ENCODE measurements at places on chromosomes 1 and 21.

DNA sequence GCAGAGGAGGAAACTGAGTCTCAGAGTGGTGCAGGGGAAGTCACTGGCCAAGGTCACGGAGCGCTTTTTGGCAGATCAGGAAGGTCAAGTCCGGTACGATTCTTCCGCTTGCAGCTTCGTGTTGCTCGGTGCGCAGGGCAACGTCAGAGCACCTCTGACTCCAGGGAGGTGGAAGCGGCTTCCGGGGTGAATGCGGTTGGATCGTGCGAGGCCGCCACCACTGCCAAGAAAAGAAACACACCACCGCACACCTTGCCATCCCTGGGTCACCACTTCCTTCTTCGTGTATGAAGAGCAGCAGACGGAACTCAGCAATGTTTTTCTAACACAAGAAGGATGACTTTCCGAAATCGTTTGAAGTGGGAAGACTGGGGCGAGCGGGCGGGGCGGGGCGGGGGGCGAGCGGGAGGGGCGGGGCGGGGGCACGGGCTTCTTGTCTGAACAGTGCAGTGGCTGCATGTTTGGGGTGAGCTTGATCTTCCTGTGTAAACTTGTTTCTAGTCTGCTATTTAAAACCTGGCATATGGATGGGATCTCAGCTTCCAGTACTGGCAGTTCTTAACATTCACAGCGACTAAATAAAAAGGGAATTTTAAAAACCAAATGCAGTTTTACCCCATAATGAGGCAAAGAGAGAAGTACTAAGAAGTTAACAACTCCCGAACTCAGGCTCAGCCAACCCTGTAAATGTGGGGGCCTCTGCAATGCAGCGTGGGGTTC is 300.0 kb downstream of the RRAGC start:
- no peak for DNase-seq

DNA sequence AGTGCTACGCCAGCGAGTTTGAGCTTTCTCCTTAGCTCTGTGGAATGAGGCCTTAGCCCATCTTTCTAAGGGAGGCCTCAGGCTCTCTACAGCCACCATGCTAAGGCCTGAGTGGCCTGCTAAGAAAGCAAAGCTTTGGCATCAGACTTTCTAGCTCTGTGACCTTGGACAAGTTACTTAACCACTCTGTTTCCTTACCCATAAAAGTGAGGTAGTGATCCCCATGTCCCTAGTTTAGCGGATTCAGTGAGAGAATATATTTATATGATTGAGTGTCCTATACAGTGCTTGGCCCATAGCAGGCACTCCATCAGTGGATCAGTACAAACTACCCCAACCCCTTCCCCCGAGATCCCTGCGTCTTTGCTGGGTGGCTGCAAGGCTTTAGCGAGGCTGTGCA is 4.0 kb downstream of the POGK start:
- no peak for DNase-seq

DNA sequence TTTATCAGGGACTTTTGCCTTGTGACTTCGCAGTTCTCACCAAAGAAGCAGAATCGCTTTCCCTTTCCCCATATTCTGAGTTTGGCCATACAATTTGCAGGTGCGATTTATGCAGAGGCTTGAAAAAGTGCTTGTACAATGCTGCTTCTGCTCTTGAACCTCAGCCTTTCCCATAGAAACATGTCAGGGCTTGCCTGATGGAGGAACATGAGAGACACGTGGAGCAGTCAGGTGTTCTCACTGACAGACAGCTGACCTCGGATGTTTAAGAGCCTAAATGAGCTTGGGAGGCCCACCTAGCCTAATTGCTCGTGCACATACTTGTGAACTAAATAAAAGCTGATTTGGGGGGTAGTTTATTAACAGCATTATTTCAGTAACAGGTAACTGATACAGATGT is 290.0 kb downstream of the S1PR1 start:
- no peak for DNase-seq

DNA sequence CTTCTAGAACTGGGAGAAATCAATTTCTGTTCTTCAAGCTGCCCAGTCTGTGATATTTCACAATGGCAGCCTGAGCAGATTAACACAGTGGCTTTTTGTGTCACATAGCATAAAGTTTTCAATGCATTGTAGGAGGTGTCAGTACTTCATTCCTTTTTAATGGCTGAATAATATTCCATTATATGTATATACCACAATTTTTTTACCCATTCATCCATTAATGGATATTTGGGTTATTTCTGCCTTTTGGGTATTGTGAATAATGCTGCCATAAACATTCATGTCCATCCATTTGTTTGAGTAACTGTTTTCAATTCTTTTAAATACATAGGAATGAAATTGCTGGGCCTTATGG is 191.5 kb downstream of the SETD4 start:
- DNase-seq, result no peak

- peak; percentile 87 for DNase-seq
Observed at GRCh38 chr1:92994105-92994712, 32.9 kb upstream of the DIPK1A start.

- no peak for DNase-seq
Observed at GRCh38 chr1:204147406-204148383, 4.1 kb downstream of the ETNK2 start.

DNA sequence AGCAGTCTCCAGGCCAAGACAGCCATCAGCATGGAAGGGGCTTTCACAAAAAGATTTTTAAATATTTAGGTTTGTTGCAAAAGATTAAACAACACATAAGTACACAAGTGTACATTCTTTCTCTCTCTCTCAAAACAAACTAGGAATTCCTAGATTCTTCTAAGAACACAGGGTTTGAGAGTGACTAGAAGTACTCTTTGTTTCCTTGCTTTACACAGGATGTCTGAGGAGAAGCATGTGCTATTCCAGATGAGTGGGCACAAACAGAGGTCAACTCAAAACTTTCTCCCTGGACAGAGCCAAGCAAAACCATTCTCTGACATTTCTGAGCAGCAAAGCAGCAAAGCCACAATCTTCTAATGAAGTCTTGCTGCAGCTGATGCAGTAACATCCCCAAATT is 210.6 kb upstream of the HOOK1 start:
- peak; percentile 6 for DNase-seq

DNA sequence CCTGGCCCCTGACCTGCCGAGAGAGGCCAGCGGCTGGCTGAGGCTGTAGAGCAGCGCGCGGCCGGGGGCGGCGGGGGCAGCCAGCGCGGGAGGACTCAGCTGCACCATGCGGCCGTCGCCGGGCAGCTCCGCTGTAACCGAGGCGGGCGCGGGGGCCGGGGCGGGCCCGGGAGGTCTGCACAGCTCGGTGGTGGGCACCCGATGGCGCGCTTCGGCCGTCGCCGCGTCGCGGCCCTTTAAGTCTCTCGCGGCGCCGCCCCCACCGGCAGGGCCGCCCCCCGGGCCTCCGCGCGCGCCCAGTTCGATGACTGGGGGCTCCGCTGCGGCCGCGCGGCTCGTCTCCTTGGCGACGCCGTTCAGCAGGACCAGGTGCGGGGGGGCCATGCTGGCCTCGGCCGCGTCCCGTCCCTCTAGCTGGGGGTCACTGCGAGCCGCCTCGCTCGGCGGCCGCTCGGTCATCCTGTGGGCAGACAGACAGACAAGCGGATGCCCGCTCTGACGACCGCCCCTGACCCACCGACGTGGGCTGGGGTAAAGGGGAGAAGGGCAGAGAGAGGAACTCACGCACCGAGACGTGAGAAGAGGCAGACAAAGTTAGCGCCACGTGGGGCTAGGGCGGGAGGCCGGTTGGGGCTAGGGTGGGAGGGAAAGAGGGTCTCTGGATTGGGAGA is 6.5 kb downstream of the TAL1 start:
- peak; percentile 48 for DNase-seq

DNA sequence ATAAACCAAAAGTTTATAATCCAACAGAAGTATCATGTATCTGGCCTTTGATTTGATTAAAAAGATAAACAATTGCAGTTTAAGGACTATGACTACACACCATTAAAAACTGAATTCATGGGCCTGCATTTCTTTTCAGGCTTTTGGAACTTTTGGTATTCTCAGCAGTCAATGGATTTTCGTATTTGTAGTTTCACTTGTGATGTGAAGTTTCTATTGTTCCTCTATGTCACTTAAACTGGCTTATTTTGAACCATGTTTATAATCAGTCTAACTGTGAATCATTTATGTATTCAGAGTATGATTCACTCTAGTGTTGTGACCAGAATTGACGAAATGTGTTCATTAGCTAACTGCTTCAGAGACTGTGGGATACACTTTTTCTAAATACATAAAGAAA is 132.9 kb downstream of the COQ8A start:
- peak; percentile 57 for DNase-seq

GRCh38 chr1:40708750-40709099 is 17.2 kb downstream of the NFYC start:
- peak; percentile 86 for DNase-seq

GRCh38 chr1:60274422-60275290 is 201.1 kb upstream of the C1orf87 start:
- DNase-seq, result no peak

- DNase-seq, result peak; percentile 14
Observed at GRCh38 chr1:116571215-116571919, 541 bp upstream of the CD58 start.

DNA sequence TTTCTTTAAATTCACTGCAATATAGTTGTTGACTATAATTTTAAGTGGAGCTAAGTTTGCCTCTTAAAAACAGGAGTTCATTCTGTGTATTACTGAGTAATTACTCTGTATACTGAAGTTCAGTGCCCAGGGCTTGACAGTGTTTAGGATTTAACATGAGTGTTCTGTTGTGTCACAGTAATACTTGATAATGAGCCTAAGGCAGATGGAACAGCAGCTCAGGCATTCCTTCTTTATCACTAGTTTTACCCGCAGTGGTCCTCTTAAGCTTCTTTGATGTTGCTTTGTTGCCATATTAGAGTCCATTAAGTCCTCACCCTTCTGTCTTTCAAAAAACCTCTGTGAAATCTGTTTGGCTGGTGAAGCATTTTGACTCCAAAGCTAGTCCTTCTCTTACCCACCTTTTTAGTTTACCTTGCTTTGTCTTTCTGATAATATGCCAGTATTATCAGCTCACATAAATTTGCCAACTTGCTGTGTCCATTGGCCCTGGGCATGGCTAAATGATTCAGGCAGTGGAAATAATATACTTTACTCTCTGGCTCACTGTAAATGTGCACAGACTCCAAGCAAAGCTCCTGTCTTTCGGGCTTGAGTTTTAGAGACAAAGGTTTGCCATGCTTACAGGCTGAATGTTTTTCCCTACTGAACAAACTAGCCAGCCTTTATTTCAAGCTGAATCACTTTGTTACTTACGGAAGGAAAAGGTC is 17.7 kb downstream of the HIPK1 start:
- DNase-seq, result peak; percentile 37

DNA sequence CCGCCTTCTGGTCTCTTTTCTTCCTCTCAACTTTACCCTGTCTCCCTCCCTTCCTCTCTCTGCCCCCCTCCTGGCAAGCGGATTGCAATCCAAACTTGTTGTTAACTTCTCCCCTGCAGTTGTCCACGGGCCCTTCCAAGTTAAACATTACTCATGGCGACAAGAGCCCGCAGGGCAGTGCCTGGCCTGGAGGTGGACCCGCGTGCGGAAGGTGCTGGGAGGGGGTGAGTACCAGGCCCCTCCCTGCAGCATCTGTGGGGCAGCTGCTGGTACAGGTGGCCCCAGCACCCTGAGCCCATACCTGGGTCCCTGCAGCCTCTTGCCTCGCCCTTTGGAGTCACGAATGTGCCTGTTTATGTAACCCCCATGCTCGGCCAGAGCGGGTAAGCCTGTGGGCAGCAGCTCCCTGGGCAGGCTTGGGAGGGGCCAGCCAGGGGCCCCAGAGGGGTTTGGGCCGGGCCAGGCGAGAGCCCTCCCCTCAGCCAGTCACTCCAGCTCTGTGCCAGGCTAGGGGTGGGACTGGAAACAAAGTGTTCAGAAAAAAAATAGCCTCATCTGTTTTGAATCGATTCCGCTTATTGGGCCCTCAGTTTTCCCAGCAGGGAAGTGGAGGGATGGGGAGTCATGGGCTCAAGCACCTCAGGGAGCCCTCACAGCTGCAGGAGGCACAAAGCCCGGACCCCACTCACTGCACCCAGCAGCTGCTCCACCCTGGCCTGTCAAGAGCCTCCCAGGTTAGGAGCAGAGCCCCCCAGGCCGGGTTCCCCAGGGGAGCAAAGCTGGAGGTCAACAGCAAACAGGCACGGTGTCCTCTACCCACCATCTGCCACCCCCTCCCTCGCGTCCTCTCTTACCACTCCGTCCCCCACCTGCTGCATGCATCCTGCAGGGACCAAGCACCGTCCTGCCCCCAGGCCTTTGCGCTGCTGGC is 14.0 kb upstream of the FAAP20 start:
- DNase-seq, result peak; percentile 48

DNA sequence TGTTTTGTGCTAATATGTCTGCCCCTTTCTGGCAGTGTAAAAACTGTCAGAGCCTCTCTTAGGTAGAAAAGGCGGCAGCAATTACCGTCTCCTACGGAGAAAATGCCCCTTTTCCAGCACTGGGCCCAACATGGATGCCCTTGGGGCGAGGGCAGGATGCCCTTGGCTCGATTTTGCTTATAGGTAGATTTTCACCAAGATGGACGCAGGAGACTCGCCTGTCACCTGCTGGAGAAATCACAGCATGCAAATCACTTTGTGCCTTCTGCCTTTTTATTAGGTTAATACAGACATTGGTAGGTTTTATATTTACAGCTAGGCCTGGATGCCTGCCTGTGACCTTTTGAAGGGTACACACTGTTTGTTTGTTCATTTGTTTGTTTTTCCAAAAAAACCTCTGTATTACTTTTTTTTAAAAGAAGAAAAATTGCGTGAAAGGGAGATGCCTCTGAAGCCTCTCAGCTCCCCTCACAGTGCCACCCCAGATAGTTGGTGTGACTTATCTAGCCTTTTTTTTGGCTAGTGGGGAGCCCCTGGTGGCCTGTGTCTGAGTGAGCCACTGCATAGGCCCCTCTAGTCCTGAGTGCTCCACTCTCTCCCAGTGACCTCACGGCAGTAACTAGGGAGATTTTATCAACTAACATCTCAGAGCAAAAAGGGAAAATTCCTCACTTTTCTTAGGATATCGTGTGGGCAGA is 2.5 kb downstream of the ATP1B1 start:
- DNase-seq, result peak; percentile 60

DNA sequence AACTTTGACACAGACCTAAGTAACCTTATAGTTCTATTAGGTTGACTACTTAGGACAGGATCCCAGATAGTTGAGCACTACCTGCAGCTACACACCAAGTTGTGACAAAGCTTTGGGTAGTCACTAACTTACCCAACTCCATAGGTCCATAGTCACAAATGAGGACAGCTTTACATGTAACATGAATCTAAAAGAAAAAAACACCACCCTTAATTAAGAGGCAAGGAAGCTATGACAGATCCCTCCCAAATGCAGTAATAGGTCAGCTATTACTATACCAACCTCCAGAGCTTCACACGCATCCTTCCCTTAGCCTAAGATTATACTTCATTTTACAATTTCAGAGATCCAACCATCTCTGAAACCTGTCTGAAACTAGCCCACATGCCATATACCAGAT is 12.7 kb upstream of the RAB42 start:
- no peak for DNase-seq

GRCh38 chr1:39898648-39899603 is 2.8 kb downstream of the MYCL start:
- peak; percentile 87 for DNase-seq

- DNase-seq, result no peak
Observed at GRCh38 chr1:5746611-5747425, 245.4 kb downstream of the NPHP4 start.

DNA sequence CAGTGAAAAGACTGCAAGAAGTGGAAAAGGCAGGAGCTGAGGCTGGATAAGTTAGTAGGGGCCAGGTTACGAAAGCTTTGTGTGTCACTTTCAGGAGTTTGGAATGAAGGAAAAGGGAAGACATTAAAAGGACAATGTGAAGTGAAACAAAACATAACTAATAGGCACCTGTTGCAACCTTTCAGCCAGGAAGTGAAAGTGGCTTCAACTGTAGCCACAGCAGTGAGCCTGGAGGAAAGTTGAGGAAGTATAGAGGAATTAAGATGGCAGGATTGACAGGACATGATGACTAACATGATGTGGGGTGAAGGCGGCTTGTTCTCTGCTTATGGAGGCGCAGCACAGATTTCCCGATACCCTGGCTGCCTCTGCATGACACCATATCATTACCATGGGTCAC is 68.9 kb downstream of the C4BPA start:
- DNase-seq, result no peak
